ENCODE measurements at places on chromosomes 4 and X. TPM values are rescaled to one million over a fixed set of nuclear protein-coding genes. Genes with fewer than 3 reads are reported as not detected.

EDA2R gene
- 14.4 TPM for total RNA-seq

FGFBP2 gene
- 0.49 TPM for total RNA-seq

ADAM29 gene
- not detected for total RNA-seq

CCKAR gene
- total RNA-seq, result not detected

C4orf50 gene
- not detected for total RNA-seq

NMU gene
- not detected for total RNA-seq

PNMA5 gene
- not detected for total RNA-seq

SHOX gene
- total RNA-seq, result not detected

RAB41 gene
- total RNA-seq, result not detected

F9 gene
- not detected for total RNA-seq

SHROOM3 gene
- 27.7 TPM for total RNA-seq

SLC9B1 gene
- 0.61 TPM for total RNA-seq
